CD4-positive, alpha-beta T cell treated with Interleukin-1 beta for 1 hour (primary cell): ENCODE measurements at places on chromosomes 11 and 22.

DNA sequence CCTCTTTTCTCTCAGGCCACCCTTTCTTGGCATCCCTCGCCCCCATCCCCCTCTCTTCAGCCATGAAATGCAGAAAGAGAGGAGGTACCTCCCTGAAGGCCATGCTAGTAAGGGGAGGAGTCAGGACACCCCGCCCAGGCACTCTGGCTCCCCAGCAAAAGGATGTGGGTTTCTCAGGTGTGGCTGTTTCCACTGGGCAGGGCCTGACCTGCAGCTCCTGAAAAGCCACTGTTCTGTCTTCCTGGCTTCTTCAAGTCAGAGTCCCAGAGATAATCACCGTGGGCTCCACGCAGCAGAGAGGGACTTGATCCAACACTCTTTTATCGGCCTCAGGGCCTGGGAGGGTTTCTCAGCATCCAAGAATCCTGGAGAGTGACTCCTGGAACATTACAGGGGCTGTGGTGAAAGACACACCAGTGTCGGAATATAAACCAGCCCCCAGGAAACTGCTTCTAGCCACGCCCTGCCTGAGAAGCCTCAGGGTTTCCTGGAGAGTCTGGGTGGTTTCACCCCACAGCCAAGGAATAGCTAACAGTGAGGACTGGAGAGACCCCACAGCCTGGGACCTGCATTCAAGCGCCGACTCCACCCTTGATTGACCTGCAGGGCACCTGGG lies 45.7 kb upstream of the TSPAN18 start:
- DNase-seq: peak; percentile 45

DNA sequence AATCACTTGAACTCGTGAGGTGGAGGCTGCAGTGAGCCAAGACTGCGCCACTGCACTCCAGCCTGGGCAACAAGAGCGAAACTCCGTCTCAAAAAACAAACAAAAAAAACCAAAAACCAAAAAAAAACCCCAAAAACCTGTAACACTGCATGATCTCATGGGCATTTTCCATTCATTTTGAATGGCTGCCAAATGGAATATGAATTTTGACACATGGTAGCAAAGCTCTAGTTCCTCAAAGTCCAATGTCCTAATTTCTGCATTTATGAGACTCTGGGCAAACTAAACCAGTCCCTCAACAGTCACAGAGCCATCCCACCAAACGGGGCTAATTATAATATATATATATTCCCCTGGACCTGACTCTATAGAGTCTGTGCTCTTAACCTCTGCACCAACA lies 61.8 kb downstream of the SGSM3 start:
- no peak for DNase-seq

DNA sequence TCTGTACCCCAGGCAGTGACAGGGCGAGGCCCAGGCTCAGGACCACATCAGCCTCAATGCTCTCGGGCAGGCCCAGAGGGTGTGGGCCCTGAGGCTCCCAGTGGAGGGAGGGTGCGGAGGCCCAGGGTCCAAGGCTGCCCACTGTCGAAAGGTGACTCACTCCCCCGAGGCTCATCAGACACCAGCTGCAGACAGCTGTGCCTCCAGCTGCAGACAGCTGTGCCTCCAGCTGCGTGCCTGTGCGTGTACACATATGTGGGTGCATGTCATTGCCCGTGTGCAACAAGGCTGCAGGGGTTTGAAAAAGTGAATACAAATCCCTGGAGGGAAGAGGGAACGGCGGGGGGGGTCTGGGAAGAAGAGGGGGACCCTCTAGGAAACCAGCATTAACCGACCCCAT lies 134.3 kb downstream of the BRD1 start:
- no peak for DNase-seq

DNA sequence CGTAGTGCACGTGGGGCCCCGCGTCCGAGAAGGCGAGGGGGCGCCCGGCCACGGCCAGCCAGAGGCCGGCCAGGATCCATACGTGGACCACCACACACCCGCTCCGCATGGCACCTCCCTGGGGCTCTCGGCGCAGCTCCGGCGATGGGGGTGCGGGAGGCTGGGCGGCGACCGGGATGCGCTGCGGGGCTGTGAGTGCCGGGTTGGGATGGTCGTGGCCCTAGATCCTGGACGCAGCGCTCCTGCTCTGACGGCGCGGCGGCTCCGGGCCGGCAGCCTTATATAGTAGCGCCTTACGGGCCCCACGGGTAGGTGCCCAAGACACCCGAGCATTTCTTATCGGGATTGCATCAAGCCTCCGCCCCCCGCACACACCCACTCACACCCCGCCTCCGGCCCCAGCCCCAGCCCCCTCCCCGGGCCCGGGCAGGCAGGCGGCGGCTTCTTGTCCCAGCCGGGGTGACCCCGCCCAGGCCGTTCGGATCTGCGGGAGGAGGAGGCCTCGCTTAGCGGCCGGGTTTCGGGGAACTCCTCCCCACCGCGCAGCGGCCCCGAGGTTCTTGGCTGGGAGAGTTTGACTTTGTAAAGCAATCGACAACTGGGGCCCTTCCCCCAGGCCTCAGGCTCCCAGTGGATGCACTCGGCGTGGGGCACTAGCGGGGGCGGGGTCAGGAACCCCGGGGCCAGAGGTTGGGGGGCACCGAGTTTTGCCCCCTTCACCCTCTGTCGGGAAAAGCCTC lies at the start of gene FGF19:
FGF19 (minus strand) TSS at position 255 of the 740 bp plus-strand sequence; CDS start at position 109, 146 bp downstream.
- DNase-seq: no peak

GRCh38 chr11:67504005-67504949 lies 886 bp downstream of the PITPNM1 start:
- peak; percentile 41 for DNase-seq
